ENCODE measurements at places on chromosomes 4 and X.

GRCh38 chr4:184728858-184729257 lies 5.0 kb downstream of the CENPU start:
- DNase-seq, result no peak

DNA sequence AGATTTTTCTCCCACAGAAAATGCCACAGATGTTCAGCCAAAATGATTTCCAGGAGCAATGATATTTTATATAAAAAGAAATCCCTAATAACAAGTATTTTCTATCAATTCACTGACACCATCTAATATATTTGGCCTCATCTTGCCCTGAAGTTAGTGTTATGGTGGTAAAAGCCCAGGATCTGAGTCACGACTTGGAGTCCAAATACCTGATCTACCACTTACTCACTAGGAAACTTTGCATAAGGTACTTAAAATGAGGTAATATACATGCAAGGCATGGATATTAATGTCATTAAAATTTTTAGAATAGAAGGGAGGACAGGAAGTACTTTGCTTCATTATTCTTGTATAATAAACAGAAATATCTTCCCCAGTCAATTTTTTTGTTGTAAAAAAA lies 16.3 kb downstream of the PPP3CA start:
- DNase-seq, result no peak

DNA sequence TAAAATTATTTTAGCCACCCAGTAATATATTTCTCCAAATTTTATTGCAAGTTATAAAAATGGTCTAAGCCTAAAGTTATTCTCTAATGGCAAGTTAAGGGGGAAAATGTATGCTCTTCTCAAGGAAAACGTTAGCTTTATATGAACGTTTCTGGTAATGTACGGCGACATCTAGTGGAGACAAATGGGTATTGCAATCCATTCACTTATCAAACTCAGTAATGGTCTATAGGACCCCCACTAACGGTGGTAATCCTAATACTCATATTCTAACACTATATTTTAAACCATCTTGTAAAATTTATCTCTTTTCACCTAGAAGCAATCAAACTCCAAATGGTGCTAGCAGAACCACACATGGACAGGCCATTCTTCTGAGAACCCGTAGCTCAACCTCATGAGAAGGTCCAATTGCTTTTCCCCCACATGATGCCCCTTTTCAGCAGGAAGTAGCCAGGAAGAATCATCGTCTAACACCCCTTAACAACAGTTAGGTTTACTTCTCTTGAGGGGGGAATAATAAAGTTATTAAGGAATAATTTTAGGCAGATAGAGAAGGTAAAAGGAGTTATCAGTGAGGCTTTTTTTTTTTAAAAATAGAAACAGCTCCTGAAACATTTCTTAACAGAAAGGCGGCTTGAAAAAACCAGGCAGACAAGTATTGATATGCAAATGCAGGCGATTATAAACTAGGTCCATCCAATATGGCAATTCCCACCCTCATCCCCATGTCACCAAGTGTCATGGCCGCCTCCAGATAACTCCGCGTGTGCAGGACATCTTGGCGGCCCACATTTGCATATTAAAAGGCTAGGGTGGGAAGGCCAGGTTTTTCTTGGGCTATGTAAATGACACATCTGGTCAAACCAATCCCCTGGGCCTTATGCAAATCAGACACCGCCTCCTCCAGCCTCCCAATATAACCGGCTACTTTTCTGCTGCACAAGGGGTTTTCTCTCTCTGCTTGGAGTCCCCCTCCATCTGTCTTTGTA lies 35.0 kb downstream of the NUDT11 start:
- DNase-seq, result peak; percentile 26

- DNase-seq, result no peak
These were observed 140.7 kb downstream of the BTC start for GRCh38 chr4:74653331-74654229.

- no peak for DNase-seq
These were observed 17.2 kb upstream of the MYOZ2 start for GRCh38 chr4:119118397-119118796.

DNA sequence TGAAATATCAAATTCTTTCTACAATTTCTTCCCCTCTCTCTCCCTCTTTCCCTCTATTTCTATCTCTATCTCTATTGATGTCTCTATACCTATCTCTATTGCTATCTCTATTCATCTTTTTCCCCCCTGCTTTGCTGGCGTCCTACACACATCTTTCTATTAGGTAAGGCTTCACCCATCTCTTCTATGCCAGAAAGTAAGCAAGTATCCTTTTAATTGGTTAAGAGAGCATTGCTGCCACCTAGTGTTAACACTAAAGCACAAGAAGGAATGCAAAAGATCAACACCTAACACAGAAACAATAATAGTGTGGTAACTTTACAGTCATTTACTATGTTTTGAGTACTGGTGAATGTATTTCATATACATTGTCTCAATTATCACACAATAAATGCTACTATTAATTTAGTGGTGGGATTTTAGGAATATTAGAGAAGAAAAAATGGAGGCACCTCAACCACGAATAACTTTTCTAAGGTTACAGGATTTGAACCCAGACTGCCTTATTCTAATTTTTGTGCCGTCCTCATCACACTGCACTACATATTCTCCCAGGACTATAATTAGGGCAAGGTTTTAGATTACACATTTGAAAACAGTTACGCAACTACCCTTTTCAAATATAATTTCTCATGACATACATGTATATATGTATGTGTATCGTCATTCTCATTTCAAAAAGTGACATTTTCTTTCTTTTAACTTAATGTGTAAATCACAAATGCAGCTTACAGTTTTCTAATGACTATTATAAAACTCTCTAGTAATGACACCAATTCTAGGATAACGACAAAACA lies 3.7 kb upstream of the C4orf36 start:
- peak; percentile 61 for DNase-seq

GRCh38 chr4:867526-868250 lies 41.8 kb upstream of the CPLX1 start:
- DNase-seq, result no peak

DNA sequence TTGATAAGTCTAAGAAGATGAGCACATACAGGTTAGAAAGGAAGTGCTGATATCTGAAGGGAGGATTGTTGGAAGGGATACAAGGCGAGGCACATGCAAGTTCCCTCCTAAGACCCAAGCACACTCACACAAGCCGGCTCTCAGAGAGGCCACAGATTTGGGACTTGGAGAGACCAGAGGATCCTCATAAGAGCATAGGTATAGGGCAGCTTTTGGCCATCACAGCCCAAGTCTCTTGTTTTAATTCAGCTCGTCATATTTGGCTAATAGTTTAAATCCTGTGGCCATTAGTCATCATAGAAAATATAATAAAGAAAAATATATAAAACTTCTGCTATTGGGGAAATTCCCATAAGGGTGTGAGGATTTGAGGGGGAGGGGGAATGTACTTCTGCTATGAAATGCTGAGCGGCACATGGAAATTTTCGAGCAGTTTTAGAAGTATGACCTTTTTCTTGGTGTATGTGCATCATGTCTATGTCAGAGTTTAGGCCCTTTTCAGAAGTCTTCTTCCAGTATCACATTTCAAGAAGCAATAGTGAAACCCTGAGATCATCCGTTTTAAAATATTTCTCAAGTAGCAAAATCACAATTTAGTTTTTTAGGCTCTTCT lies 97.7 kb downstream of the NFKB1 start:
- peak; percentile 43 for DNase-seq

DNA sequence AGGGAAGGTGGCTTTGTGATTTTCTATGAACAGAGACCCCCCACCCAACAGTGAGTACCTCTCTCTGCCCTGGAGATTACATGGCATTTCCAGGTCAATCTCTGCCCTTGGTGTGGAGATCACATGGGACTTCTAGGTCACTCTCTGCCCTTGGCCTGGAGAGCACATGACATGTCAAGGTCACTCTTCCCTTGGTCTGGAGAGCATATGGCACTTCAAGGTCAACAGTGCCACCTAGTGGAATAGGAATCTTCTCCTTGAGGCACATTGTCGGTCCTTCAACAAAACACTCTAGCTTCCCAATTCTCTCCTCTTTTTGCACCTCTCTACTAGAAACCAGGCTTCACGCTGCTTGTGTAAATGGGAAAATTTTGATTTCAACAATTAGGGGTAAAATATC lies 66.2 kb upstream of the TACR3 start:
- no peak for DNase-seq

GRCh38 chr4:163701916-163702315 lies 207.4 kb downstream of the TMA16 start:
- no peak for DNase-seq

DNA sequence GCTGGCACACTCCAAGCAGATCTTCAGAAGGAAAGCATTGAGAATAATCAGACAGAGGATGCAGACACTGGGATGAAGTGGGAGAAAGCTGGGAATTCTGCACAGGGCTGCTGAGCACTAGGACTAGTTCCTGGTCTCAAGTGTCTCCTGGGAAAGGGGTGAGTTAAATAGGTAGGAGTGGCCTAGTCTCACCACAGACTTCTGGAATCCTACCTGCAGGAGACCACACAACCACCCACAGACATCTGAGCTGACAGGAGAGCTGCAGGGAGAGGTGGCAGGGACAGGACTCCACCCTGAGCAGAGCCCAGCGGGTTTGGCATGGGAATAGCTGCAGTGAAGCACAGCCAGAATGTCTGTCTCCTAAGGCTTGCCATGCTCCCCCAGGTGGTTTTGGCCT lies 95.1 kb upstream of the GALNTL6 start:
- DNase-seq, result no peak

GRCh38 chrX:67558267-67558666 lies 14.4 kb downstream of the AR start:
- no peak for DNase-seq

GRCh38 chr4:8164687-8165086 lies 6.1 kb upstream of the ABLIM2 start:
- DNase-seq, result no peak

DNA sequence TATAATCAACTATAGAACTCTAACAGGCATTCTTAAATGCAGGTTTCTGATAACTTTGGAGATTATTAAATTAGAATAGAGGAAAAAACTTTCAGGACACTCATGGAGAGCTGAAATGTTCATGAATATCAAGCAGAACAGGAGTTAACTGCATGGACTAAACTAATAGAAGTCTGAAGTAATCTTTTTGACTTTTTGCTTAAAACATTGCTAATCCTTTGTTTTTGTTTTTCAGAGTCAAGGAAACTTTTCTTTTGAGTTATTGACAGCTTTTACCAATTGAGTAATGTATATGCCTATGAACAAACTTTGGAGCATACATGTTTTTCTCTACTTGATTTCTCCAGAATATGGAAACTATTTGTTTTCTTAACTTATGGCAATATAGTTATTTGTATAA lies 112.5 kb downstream of the EIF4E start:
- no peak for DNase-seq

DNA sequence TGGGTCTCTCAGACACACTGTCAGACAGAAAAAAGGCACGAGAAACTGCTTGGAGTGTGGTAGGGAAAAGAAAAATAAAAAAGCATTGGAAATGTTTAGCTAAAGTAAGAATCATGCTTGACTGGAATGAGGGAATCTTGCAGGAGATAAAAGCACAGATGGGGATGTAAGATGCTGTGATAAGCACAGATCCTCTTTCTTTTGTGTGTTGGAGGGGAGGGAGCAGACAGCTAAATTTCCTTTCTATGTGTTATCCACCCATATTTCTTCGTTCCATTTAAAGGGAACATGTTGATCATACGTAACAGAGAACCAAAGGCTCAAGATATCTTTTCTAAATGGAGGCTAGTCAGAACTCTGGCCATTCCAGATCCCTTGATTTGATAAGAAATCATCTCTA lies 614.0 kb upstream of the LCORL start:
- DNase-seq, result no peak

DNA sequence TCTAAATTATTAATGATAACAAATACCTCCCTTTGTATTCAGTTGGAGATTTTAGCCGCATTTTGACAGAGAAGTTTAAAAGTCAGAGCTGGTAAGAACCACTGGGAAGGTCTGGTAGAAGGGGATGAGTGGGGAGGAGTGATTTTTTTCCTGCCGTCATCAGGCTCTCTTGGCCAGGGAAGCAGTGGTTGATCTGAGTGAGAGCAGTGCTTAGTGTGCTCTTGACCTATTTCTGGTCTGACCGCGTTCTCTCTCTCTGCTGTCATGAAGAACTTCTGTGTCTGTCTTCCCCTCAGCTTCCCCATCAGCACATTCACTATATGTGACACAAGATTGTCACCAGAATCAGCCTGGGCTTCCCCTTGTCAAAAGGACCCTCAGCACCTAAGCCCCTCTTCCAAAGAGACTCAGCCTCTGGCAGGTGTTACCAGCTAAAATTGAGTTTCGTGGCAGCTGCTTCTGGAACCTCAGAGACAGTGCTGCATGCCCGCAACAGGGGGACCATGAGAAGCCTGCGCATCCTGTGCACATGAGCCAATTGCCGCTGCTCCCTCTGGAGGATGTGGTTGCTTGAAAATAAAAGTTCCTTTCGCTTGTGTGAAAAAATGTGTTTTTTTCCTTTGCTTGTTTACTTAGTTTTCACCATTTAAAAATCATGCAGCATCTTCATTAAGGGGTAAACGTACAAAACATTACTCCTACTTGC lies 268.9 kb downstream of the C4orf33 start:
- no peak for DNase-seq

DNA sequence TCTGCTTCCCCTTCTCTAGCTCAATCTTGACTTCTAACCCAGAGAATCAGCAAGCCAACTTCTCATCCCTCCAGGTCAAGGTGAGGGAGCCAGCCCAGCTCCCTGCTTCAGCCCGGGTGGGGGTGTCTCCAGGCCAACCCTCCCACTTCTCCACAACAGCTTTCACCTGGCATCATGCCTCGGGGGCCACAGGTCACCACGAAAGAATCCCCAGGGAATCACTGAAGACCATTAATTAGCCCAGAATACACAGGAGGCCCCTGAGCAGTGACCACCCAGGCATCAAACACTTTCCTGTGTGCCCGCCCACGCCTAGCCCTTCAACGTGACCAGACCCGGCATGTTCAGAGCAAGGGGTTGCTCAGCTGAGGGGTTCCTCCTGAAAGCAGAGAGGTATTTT lies 646.7 kb downstream of the BCOR start:
- no peak for DNase-seq

- DNase-seq, result no peak
These were observed 45.1 kb upstream of the FGF2 start for GRCh38 chr4:122781486-122781885.

DNA sequence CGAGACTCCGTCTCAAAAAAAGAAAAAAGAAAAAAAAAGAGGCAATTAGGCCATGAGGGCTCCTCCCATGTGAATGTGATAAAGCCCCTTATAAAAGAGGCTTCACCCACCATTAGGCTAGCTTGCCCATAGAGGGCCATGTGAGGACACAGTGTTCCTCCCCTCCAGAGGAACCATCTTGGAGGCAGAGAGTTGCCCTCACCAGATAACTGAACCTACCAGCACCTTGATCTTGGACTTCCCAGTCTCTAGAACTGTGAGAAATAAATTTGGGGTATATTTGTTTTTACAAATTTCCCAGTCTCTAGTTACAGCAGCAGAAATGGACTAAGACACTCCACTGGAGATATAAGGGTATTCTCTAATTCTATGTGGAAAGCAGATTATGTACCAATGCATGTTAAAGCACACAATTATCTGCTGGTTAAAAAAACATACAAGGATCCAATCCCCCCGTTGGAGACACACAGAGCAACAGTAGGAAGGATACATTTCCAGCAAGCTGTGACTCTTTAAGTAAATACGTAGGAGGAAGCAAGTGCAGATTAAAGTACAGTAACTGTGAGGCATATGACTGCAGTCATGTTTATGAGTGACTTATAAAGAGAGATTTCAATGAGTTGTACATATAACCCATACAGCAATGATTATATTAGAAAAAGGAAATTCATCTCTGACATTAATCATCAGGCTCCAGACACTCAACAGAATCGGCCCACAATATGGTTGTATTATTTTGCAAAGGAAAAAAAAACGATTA lies 21.4 kb downstream of the SH3RF1 start:
- no peak for DNase-seq

Data from CD4-positive, alpha-beta T cell treated with Interleukin-15 for 4 hours (primary cell).